Thoracic aorta (tissue), 2 donors: ENCODE measurements at places on chromosomes 4 and X.

GRCh38 chrX:48498374-48498809 is 10.4 kb upstream of the PORCN start:
- DNase-seq, result no peak

- no peak for DNase-seq
Observed at GRCh38 chrX:9923357-9923756, 43.8 kb upstream of the CLDN34 start.

DNA sequence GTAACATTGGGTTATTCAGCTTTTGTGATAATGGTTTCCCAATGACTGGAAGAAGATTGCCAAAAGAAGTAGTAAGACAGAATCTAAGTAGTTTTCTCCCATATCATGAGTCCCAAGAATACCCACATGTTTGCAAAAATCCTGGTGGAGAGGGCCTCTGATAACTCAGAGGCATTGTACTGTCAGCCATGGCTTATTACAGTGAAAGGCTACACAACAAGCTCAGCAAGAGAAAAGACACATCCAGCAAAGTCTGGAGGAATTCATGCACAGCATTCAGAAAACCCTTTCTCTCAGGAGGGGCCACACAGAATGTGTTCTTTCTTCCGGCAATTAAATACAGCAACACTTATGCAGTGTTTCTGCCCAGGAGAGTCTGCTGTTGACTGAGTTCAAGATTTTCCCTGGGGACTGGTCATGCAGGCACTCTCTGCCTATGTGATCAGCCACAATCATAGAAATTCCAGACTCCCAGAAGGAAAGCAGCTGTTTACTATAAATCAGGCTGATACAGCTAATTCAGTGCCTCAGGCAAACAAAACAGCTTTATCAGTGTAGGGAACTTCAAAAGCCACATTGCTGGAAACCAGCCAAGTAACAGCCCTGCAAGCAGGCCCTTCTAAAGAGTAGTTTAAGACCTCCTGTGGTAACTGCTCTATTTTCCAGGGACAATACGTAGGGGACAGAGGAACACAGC is 937.1 kb downstream of the CCSER1 start:
- DNase-seq, result no peak

DNA sequence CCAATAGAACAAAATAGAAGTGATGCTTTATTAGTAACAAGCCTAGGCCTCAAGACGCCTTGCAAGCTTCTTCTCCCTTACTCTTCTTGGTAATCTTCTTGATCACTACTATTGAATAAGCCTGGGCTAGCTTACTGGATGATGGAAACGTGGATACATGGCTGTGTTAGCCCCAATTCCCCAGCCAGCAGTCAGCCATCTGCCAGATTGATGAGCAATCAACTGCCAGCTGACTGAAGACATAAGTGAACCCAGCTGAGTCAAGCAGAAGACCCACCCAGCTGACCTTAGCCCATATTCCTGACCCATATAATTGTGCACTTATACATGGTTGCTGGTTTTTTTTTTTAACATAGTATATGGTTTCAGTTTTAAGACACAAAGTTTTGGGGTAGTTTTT is 130.4 kb downstream of the DHX15 start:
- no peak for DNase-seq

- no peak for DNase-seq
Observed at GRCh38 chr4:162727766-162728165, 438.9 kb downstream of the NAF1 start.

- no peak for DNase-seq
Observed at GRCh38 chr4:145988628-145989027, 50.0 kb upstream of the ZNF827 start.

GRCh38 chr4:14850455-14851097 is 151.7 kb upstream of the CPEB2 start:
- no peak for DNase-seq

- no peak for DNase-seq
Observed at GRCh38 chrX:139738581-139738980, 30.6 kb upstream of the MCF2 start.

GRCh38 chr4:8163026-8163425 is 4.4 kb upstream of the ABLIM2 start:
- DNase-seq, result no peak

DNA sequence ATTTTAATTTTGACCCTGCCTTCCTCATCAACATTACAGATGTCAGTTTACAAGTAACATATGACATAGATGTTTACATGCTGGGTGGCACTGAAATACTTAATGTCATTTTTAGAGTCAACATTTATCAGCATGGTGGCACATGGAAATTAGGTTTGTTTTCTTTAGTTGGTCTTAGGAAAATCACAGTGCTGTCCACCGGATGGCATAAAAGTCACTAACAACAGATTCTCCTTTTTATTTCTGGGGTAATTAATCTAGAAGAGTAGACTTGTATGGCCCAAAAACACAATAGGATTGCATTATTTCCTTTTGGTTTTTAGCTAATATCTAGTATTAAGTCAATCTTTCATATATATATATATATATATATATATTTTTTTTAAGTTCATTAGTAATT is 88.6 kb upstream of the HHIP start:
- DNase-seq, result no peak

GRCh38 chr4:95360906-95361695 is 187.7 kb downstream of the UNC5C start:
- DNase-seq, result no peak

- DNase-seq, result no peak
Observed at GRCh38 chr4:180596888-180597483, 1646.2 kb upstream of the TENM3 start.

DNA sequence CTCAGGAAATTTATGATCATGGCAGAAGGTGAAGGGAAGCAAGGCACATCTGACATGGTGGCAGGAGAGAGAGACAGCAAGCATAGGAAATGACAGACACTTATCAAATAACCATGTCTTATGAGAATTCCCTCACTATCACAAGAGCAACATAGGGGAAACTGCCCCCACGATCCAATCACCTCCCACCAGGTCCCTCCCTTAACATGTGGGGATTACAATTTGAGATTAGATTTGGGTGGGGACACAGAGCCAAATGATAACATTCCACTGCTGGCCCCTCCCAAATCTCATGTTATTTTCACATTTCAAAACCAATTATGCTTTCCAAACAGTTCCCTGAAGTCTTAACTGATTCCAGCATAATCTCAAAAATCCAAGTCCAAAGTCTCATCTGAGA is 8.2 kb upstream of the TMA16 start:
- DNase-seq, result no peak

DNA sequence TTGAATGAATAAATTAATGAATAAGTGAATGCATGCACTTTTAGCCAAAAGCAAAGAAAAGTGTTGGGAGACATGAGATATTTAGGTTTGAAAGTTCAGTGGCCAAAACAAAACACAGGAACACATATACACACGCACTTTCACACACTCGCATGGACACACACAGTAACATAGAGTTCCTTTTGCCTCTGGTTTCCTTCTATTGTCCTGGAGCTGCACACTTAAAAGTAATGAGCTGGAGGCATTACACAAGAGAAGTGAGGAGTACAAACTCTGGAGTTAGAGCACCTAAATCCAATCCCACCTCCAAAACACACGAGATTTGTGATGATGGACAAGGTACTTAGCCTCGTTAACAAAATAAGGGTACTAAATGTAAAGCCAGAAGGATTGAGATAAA is 18.7 kb downstream of the PPA2 start:
- no peak for DNase-seq

GRCh38 chr4:33422656-33423055 is 2702.5 kb downstream of the PCDH7 start:
- no peak for DNase-seq

DNA sequence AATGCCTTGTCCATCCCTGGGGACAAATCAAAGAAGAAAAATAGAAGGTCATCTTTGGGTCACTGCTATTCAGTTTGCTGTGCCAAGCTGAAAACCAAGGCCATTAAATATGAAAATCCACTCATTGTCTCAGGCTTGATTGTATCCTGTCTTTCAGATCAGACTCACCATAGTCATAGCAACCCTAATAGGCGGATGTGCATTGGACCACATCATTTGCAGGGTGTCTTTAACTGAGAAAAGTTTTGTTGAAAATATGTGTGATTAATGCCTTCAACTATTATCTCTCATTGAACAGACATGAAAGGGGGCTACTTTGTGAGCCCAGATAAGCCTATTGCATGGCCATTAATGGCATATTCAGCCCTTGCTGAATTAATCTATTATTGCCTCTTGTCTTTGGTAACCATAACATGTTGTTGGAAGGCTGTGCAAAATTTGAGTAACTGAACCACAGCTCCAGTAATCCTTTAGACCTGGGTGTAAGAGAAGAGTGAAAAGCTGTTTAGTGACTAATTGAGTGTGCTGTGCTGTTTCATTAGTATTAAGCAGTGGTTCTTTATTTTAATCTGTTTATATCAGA is 453.6 kb upstream of the EPHA5 start:
- DNase-seq, result no peak

DNA sequence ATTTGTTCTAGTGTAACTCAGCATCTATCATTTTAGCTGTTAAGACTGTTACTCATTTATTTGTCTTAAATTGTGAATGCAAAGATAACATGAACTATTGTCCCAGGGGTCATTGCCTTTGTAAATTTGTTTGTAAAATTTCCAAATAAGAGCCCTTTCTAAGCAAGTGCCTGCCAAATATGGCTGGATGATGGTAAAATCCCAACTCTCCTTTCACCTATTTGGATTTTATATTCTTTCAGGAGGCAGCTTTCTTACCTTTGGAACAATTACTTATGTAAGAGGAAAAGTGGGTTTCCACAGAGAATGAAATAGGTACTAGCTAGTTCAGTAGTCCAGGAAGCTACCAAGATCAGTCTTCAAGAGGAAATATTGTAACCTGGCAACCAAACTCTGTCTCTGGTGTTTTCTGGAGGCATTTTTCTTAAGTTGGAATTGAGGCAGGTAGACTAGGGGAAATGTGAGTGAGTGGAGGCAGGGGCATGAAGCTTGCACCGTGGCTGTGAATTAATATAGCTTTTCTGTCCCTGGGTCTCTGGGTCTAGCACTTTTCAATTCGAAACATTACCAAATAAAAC is 363.0 kb upstream of the ZCCHC13 start:
- DNase-seq, result no peak

DNA sequence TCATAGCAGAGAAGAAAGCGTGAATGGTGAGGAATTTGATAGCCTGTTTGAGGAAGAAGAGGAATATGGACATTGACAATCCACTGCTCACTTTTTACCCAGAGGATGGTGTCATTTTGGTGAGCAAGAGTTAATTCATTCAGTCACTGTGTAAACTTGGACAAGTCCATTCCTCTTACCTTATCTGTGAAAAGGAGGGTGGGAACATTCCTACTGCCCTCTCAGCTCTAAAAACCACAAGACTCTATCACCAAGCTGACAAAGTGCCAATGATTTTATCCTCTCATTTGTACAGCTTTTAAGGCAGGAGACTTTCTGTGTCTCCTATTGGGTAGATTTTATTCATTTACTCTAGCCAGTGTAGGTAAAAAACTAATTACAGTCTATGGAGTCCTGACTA is 103.8 kb downstream of the LUZP4 start:
- no peak for DNase-seq

DNA sequence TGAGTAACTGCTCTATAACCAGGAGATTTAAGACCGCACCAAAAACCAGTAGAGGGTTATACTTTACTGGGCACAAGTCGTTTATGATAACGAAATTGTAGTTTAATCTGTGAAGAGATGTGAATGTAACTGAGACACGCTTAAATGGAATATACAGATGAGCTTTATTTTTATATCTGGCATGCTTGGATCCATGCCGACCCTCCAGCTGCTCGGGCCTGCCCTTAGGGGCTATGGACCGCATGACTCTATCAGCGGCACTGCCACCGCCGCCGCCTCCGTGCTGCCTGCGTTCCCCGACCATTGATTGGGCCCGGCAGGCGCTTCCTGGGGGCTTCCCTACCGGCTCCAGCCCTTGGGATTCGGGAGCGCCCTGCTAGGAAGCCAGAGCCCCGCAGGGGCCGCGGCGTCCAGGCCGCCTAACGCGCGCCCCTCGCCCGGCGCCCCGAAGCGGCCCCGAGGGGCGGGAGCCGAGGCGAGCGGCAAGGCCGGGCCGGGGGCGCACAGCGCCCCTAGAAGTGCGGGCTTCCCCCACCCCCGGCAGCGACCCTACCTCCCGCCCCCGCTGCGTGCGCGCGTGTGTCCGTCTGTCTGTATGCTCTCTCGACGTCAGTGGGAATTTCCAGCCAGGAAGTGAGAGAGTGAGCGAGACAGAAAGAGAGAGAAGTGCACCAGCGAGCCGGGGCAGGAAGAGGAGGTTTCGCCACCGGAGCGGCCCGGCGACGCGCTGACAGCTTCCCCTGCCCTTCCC is at the start of gene NFKB1:
Gene NFKB1, plus strand, starts transcription at position 664 of the 751 bp plus-strand sequence. CDS start 24,160 bp downstream, outside the sequence.
- DNase-seq, result peak; percentile 43

DNA sequence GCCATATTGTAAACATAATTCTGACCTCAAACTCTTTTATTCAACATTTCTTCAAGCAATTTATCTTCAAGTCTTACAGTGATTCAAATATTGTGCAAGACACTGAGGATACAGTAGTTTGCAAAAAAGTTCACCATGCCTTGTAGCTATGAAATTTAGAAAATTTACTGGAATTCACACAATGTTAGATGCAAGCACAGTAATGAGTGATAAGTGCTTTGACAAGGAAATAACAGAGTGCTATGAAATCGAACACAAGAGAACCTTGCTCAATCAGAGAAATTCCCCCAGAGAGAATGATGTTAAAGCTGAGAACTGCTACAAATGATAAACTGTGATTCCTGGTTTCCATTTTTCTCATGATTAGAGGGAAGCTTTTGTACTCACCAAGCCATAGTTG is 952.9 kb downstream of the FAT4 start:
- DNase-seq, result no peak

GRCh38 chrX:18733287-18733686 is 25.8 kb downstream of the PPEF1 start:
- no peak for DNase-seq

- DNase-seq, result no peak
Observed at GRCh38 chr4:169810325-169811323, 52.9 kb upstream of the HPF1 start.

GRCh38 chr4:47160095-47160494 is 128.7 kb downstream of the GABRB1 start:
- no peak for DNase-seq

DNA sequence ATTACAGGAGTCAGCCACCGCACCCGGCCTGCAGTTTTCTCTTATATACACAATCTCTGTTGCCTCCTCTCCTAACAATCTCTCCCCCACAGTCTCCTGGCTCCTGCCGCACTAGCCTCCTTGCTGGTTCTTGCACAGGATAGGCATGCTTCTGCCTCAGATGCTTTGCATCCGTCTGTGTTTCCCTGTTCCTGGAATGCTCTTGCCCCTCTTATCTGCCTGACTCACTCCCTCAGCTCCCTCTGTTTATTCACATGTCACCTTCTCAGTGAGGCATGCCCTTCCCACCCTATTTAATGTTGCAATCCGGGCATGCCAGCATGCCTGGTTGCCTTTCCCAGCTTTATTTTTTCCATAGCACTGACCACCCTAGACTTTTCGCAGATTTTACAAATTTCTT is 161.9 kb downstream of the PHF8 start:
- DNase-seq, result no peak

GRCh38 chr4:14650127-14650526 is 352.2 kb upstream of the CPEB2 start:
- DNase-seq, result no peak

- DNase-seq, result no peak
Observed at GRCh38 chrX:69987691-69988090, 62.0 kb downstream of the AWAT2 start.
